ENCODE measurements at places on chromosomes 1 and 21.
A peak's percentile ranks its signal among the peaks of the same experiment; 100 is the strongest.

- no peak for DNase-seq
These were observed 76.4 kb upstream of the DSCAM start for GRCh38 chr21:40923407-40923806.

DNA sequence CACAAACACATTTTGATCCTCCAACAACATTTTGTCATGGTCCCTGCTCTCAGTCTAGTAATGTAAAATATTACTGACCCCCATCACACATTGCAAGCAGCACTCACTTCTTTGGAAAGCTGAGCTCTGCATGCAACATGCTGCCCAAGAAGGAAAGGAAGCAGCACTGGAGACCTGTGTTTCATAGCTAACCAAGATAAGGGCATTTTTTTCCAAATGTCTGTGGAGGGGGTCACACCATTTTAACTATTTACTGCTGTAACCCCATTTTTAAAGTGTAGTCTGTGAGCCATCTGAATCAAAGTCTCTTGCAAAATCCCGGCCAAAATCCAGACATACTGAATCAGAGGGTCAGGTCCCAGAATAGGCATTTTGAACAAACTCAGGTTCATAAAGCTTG, 4.5 kb upstream of the RASSF5 start:
- DNase-seq, result no peak

GRCh38 chr1:227541129-227541528, 22.2 kb upstream of the ZNF678 start:
- DNase-seq, result no peak

DNA sequence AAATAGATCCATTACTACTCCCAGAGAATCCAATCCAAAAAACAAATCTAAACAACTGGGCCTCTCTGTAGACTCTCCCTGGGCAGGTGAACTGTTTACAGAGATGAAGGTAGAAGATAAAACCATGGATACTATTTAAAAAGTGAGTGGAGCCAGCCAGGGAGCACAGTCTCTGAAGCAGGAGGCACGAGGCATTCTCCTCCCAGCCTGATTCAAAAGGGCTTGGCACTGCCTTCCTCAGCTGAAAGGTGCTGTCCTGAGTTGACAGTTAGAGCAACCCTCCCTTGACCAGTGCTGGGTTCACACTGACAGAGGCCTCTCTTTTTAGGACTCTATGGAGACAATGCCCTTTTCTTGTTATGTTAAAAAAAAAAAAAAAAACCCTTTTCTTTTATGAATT, 36.8 kb downstream of the HENMT1 start:
- DNase-seq, result no peak

DNA sequence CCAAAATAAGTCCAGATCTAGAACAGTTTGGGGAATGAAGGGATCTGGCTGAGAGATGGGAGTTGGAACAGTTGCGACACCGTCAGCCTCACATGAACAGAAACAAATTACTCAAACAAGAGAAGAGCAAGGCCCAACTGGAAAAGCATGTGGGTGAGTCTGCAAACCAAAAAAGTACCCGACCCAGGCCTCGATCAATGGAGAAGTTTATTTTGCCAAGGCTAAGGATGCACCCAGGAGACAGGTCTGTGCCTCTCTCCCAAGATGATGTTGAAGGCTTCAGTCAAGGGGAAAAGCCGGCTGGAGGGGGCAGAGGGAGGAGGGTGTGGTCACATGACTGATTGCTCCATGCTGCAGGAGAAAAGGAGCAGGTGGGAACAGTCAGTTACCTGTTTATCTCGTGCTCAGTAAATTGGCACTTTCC, 42.3 kb downstream of the KRTAP10-1 start:
- no peak for DNase-seq

- DNase-seq, result no peak
These were observed 14.2 kb upstream of the VN1R5 start for GRCh38 chr1:247241691-247242090.

DNA sequence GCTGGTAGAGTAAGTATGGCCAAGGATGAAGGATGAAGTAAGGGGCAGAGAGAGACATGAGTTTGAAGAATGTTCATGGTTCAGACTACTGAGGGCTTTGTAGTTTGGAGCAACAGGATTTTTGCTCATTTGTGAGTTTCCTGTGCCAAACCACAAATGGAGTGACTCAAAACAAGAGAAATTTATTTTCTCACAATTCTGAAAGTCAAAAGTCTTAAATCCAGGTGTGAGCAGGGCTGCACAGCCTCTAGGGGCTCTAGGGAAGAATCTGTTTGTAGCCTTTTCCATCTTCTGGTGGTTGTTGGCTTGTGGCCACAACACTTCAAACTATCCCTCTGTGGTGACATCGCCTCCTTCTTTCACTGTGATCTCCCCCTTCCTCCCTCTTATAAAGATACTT, 58.9 kb downstream of the RHOU start:
- no peak for DNase-seq

DNA sequence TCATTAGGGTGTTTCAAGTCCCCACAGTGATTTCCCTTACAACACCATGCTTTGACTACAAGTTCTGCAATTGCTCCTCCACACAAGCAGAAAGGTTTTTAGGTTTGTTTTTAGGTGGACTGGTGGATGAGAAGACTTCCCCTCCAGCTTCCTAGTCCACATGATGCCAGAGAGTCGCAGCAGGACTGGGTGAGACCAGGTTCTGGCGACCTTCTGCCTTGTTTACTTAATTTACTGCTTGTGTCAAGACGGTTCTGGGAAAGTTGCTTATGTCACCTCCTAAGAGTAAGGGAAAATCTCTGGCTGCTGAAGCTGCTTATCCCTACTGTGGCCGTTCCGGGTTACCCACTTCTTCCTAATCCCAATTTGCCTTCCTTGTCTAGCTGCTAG, 76.4 kb downstream of the GLUL start:
- DNase-seq, result no peak

GRCh38 chr21:29114765-29115500, 15.5 kb upstream of the MAP3K7CL start:
- peak; percentile 15 for DNase-seq

DNA sequence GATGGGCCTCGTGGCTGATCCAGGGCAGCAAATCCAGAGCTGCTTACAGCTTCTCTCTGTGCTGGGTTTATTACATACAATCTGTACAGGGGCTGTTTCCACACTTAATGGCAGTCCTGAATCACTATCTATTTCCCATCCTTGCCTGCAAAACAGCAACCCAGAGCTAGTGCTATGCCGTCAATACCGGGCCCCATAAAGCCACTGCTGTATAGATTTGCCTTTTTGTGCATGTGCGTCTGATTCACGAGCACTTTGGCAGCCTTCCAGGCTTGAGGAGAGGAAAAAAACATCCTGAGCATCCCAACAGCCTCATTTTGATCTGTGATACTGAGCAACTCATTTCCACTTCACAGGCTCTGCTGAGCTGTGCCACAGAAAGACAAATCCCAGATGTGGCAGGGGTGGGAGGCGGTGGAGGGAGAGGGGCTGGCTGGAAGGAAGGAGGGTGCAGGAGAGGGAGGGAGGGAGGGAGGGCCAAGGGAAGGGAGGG, 65.2 kb upstream of the TARBP1 start:
- DNase-seq, result no peak

DNA sequence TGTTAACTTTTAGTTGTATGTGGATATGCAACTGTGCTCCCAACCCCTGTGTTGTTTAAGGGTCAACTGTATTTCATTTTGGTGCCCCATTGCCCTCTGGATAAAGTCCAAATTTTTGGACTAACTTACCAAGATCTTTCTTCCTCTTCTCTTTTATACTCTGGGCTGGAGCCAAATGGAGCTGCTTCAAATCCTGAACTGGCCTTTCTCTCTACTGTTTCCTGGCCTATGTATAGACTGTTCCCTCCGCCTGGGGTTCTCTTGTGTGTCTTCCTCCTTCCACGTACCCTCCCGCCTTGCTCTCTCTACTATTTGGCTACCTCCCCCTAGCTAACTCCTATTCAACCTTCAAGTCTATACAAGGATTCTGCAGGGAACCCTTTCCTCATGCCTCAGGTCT, 8.4 kb upstream of the CDC14A start:
- DNase-seq, result no peak

GRCh38 chr1:18110968-18111367, 3.4 kb downstream of the IGSF21 start:
- no peak for DNase-seq

DNA sequence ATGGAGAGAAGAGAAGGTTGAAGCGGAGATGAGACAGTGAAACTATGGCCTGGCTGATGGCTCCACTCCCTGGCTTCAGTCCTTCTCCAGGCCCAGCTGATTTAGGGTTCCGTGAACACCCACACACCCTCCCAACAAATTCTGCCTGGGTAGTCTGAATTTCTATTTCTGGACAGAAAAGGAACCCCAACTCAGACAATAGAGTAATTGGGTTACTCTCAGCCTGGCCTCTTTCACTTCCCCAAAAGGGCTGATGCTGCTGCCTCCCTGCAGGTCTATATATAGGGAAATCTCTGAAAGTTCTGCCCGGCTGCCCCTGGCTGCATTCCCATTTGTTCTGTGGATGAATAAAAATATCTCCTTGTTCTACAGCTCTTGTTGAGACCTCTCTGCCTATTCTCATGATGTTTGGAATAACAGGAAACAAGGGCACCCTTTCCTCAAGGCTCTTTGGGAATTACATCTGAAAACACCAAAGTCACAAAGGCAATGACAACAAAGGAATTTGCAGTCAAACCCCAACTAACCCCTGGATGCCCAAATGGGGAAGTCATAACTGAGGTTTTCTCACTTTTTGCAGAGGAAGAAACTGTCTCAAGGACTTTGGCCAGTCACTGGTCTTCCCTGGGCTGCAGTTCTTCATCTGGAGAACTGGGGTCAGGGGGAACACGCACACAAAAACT, 11.4 kb upstream of the ZSCAN20 start:
- DNase-seq, result no peak

GRCh38 chr1:218139761-218140160, 145.3 kb upstream of the RRP15 start:
- DNase-seq, result no peak

DNA sequence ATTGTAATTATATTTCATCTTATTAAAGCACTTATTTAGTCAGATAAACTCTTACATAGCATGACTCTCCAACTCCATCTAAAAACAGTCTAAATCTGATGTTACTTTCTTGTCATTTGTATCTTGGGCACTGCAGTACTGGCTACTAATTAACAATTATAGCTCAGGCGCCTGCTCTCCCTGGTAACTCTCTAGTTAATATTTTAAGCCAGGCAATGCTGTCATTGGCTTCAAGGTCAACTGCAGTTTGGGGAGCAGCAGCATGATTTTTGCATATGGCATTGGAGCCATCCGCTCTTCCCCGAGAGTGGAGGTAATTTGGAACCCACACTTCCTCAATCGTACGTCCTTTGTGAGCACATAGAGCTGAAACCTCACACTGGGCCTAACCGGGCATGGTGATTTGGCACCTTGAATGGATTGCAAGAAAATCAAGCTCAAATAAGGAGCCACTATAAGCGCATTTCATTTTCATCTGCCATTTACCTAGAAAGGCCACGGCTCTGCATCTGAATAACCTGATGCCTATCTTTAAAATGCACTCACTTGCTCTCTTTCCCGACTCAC, 187.7 kb downstream of the KAZN start:
- no peak for DNase-seq

DNA sequence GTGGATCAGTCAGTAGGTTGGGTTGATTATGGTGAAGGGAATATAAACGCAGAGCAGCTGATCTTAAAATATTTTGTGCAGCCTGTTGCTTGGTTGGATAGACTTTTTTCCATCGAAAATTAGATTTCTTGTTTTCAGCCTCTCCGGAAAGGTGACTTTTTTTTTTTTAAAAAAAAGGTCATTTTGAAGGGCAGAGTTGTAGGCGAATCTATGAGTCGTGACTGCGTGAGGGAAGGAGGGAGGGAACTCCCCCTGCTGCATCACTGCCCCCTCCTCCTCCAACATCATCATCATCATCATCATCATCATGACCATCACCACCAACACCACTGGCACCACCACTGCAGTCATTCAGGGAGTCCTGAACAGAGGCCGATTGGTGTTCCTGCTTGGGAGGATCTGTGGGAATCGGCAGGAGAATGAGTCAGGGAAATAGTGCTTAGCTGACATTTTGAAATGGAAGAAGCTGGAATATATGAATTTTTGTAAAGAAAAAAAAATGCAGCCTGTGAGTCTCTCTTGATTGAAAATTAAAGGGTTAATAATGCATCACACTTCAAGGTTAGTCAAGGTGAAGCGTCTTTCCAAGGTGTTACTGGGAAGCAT, 1.2 kb downstream of the ATP1B1 start:
- no peak for DNase-seq

GRCh38 chr21:42538479-42539275, 25.0 kb downstream of the SLC37A1 start:
- DNase-seq, result no peak

DNA sequence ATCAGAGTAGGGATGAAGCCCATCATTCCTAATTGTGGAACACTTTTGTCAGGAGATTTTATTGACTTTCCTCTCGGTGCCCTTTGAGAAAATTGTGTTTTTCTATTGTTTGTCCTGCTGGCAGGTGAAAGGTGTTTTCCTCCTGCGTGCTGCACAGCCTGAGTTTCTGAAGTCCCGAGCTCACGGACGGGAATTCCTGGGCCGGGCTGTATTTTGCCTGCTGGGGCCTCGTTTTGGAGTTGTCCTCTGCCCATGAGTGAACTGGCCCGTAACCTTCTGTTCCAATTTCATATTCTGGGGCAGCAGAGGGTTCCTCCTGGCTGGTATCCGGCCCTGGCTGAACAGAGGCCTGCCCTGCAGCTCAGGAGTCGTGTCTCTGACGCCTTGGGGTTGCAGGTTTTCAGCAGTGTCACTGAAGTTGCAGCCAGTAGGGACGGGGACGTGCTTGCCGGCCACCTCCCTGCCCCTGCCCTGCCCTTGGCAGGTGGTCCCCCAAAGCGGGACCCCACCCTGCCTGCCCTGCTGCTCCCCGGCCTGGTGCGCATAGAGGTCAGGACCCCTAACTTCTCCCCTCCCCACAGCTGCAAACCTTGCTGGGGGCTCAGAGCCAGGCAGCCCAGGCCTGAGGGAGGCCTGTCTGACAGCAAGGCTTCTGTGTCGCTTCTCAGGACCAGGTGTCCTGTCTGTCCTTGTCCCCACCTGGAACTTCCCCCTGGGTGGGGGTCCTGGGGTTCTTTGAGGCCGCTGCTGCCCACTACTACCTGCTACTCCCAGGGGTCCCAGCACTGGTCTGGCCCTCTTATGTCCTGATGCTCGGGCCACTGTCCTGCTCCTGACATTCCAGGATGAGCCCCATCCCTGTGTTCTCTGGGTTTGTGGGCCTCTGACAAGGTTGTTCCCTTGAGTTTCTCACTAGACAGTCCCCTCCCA, 49.0 kb downstream of the SLX9 start:
- no peak for DNase-seq

- no peak for DNase-seq
These were observed 136.6 kb upstream of the IVNS1ABP start for GRCh38 chr1:185453496-185454192.

GRCh38 chr1:169479363-169480066, 6.2 kb downstream of the SLC19A2 start:
- DNase-seq, result no peak

Measured in SW 1271 (cell line).